Activated T-helper 1 cell treated with anti-CD3 and anti-CD28 coated beads, Interleukin-12 subunit alpha, Interleukin-12 subunit beta, Interleukin-2, Interleukin-4 antibody, amounts not matched to agents 30 ng/mL and 10 ng/mL and 1 ng/mL, durations not matched to agents 14 hours and 24 hours and 36 hours (primary cell): ENCODE measurements at places on chromosomes 2 and 18. TPM values are rescaled to one million over a fixed set of nuclear protein-coding genes. Genes with fewer than 3 reads are reported as not detected.

KIAA2012 gene
- total RNA-seq = not detected in 2 replicates

LRP1B gene
- total RNA-seq = not detected in 2 replicates

LRRTM4 gene
- total RNA-seq = not detected in 2 replicates

RRM2 gene
- 328 and 351 TPM in 2 replicates for total RNA-seq

NT5DC4 gene
- not detected in 2 replicates for total RNA-seq

RHOB gene
- total RNA-seq = 27.6 and 29.6 TPM in 2 replicates

FNDC4 gene
- total RNA-seq = 0.10 TPM in 1 of 2 replicates, not detected in the other

CFAP65 gene
- not detected in 2 replicates for total RNA-seq

GKN2 gene
- not detected in 2 replicates for total RNA-seq

HJURP gene
- total RNA-seq = 38.2 and 40.4 TPM in 2 replicates

BCL2L11 gene
- 335 and 347 TPM in 2 replicates for total RNA-seq

ASXL2 gene
- total RNA-seq = 48.9 and 54.4 TPM in 2 replicates

POMC gene
- total RNA-seq = 5.0 and 5.9 TPM in 2 replicates

SERPINB11 gene
- total RNA-seq = not detected in 2 replicates

UCN gene
- total RNA-seq = 1.4 and 1.8 TPM in 2 replicates

ADAM23 gene
- total RNA-seq = 0.15 and 0.16 TPM in 2 replicates

UGT1A3 gene
- total RNA-seq = not detected in 2 replicates

PSMA8 gene
- 0.44 and 0.49 TPM in 2 replicates for total RNA-seq

GCG gene
- total RNA-seq = not detected in 2 replicates

STEAP3 gene
- total RNA-seq = 0.07 and 0.13 TPM in 2 replicates

NYAP2 gene
- total RNA-seq = not detected in 2 replicates

CROCC2 gene
- total RNA-seq = not detected in 2 replicates

GRB14 gene
- not detected in 2 replicates for total RNA-seq

RGPD3 gene
- total RNA-seq = 0.16 and 0.22 TPM in 2 replicates

HTR2B gene
- total RNA-seq = not detected in 2 replicates

PTH2R gene
- 0.10 TPM in 1 of 2 replicates, not detected in the other for total RNA-seq

RPRM gene
- total RNA-seq = 0.20 TPM in 1 of 2 replicates, not detected in the other
